ENCODE measurements at places on chromosomes 7 and 10. TPM values are rescaled to one million over a fixed set of nuclear protein-coding genes. Genes with fewer than 3 reads are reported as not detected.

GRCh38 chr7:69906283-69906995 is 308.2 kb downstream of the AUTS2 start:
- no peak overlapping the region for H3K4me3 ChIP-seq
- H3K36me3 ChIP-seq, result no peaks in the 10 kb centered on the region
- no peaks in the 10 kb centered on the region for H3K27me3 ChIP-seq
- no peaks in the 10 kb centered on the region for H3K4me1 ChIP-seq
- no peak overlapping the region for H3K27ac ChIP-seq

- H3K27me3 ChIP-seq, result no peaks in the 10 kb centered on the region
- no peaks in the 10 kb centered on the region for H3K4me1 ChIP-seq
- H3K4me3 ChIP-seq, result no peak overlapping the region
- no peak overlapping the region for H3K27ac ChIP-seq
Observed at GRCh38 chr10:90960355-90960814, 39.5 kb upstream of the ANKRD1 start.

- H3K4me3 ChIP-seq, result no peak overlapping the region
- H3K36me3 ChIP-seq, result peaks cover 4% of the 10 kb centered on the region
- H3K27ac ChIP-seq, result no peak overlapping the region
- DNase-seq, result no peak
Observed at GRCh38 chr10:5655121-5655520, 11.3 kb downstream of the ASB13 start.

- no peaks in the 10 kb centered on the region for H3K27me3 ChIP-seq
- H3K27ac ChIP-seq, result no peak overlapping the region
- no peak for DNase-seq
- no peak overlapping the region for H3K4me3 ChIP-seq
Observed at GRCh38 chr7:4009211-4010060, 672.7 kb upstream of the FOXK1 start.

DNA sequence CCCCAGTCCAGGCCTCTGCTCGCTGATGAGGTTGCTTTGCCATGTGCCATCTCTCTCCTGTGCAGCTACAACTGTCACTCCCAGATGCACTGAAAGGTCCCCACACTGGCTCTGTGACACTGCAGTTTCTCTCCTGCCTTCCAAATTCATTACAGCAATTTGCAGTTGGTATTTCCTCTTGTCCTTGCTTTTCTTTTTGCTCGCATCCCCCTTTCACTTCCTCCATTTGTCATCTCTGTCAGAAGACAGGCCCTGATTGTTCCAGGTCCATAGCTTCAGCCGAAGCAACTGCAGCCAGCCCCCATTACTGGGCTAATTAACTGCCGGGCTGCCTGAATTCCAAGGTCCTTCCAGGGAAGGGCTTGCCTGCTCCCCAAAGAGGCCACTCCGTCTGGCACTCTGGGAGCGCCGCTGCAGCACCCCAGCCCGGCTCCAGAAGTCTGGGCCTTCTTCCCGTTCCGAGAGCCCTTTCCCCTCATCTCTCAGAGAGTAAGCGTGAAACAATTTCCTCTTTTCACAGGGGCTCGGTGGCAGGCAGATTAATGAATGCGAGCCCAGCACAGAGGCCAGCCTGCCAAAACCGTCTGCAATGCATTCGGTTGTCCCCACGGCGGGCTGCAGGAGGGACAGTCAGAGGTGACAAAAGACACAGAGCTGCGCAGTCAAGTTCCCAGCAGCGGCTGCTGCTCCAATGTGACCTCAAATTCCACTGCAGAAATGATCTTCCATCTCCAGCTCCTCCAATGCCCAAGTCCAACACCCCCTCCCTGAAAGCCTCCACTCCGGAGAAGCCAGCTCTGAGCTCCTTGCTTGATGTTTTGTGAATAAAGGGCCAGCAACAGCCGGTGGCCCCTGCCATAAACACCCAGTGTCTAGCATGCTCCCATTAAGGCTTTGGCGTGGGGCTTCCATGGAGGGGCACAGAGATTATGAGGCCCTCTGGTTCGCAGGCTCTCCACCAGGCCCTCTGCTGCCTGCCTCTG is 279.4 kb upstream of the HABP2 start:
- H3K4me1 ChIP-seq, result no peaks in the 10 kb centered on the region
- H3K27me3 ChIP-seq, result no peaks in the 10 kb centered on the region
- no peak overlapping the region for H3K27ac ChIP-seq
- H3K36me3 ChIP-seq, result no peaks in the 10 kb centered on the region

The COBL gene
- total RNA-seq, result 42.7 TPM

The HPSE2 gene
- 3.0 TPM for total RNA-seq

The FAM25G gene
- not detected for total RNA-seq

Measured in kidney (tissue), 22 donors.